NCI-H146 (cell line): ENCODE measurements at places on chromosomes 13 and 19.

DNA sequence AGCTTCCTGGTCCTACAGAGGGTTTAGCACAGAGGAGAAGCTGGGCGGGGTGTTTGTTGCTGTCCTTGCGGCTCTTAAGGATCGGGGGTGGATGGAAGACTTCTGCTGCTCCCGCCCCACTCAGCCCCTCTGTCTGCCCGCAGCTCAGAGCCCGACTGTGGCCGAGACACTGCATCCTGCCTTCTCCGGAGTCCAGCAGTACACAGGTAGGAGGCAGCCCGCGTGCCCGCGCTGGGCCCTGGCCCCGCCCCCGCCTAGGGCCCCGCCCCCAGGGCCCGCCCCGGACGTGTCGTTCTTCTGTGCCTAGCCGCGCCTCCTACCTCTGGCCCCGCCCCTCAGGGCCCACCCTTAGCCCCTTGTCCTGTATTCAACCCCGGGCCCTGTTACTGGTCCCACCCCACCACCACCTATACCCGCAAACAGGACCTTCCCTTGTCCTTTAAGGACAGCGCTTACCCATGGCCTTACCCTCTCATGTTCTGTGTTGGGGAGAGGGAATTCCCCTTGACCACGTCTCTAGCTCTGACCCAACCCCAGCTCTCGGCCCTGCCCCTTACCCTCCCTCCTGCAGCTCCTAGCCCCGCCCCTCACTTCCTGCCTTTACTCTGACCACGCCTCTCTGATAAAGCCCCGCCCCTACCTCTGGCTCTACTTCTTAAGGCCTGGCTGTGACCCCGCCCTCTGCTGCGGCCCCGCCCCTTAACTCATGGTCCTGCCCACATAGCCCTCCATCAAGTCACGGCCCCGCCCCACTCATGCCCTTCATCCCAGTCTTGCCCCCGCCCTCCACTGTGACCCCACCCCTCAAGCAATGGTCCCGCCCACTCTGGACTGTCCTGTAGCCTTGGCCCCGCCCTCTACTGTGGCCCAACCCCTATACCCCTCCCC, 60.5 kb downstream of the CELF5 start:
- peak; percentile 35 for DNase-seq

DNA sequence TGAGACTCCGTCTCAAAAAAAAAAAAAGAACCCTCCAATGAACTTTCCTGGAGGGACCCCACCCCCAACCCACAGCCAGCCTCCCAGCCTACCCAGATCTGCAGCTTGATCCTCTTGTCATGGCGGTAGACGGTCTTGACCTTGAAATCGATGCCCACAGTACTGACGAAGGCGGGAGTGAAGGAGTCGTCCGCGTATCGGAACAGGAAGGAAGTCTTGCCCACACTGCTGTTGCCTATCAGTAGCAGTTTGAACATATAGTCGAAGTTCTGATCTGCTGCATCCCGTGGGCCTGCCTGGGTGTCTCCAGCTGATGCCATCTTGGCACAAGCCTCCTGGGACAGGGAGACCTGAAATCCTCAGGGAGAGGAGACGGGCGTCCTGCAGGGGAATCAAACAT, 2.4 kb downstream of the RAB3D start:
- no peak for DNase-seq

DNA sequence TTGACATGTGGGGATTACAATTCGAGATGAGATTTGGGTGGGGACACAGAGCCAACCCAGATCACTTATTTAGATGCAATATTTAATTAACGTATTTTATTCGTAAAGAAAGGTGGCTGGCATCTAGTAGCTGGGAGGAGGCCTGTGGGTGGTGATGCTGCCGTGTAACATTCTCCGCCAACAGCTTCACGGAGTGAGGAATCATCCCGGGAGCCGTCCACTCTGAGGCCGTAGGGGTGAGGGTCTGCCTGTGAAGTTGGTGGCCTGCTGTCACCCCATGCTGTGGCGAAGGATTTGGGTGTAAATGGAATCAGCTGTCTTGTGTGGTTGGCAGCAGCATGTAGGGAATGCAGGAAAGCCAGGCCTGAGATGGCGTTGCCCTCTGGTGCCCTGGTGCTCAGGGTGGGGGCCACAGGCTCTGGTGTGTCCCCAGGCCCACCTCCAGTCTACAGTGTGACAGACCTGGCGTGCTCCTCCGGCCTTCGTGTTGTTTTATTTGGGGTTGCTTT, 3.3 kb upstream of the TEX29 start:
- DNase-seq, result no peak

- peak; percentile 29 for DNase-seq
These were observed 48.3 kb downstream of the MAP4K1 start for GRCh38 chr19:38569368-38569983.

DNA sequence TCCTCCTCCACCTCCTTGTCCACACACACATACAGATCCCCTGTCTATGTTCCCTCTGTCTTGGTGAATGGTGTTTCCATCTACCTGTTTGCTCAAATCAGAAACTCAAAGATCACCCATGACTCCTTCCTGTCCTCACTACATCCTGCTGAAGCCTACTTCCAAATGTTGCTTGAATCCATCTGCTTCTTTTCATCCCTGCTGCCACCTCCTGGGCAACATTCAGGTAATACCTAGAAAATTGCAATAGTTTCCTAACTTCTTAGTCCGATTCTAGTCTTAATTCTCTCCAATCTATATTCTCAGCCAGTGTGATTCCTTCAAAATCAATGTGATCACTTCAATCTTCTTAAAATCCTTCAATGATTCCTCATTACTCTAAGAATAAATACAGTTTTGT, 155.5 kb upstream of the STARD13 start:
- DNase-seq, result peak; percentile 27

- DNase-seq, result no peak
These were observed 674 bp downstream of the TRPC4 start for GRCh38 chr13:37868691-37869505.

DNA sequence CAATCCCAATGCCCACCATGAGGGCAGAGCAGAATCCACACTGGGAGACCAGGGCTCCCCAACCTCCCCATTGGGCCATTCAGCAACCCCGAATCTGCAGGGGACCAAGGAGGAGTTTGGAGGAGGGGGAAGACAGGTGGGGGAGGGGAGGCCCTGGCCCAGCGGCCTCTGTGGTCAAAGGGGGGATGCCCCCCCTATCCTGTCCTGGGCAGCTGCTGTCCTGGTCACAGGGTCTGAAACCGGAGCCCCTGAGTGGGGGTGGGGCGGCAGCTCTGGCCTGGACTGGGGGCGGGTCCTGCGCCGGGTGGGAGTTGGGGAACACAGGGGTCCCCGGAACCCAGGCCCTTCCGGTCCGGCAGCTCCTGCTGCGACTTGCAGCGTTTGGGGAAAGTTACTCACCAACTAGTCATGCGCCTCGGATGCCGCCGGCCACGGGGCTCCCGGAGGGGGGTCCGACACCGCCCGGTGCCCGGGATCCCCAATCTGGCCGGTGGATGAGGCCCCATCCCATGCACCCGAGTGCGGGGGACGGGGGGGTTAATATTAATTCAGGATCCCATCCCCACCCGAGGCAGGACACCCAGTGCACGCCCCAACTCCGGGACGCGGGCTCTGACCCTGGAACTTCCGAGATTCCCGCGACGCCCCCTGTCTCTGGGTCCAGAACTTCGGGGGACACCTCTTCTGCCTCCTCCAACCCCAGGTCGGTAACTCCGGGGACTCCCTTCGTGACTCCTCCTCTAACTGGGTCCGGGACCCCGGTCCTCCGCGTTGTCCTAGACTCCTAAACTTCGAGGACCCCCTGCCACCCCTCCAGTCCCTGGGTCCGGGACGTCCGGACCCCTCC, 872 bp downstream of the HOMER3 start:
- no peak for DNase-seq

GRCh38 chr13:99231721-99232120, 26.5 kb downstream of the GPR18 start:
- no peak for DNase-seq

DNA sequence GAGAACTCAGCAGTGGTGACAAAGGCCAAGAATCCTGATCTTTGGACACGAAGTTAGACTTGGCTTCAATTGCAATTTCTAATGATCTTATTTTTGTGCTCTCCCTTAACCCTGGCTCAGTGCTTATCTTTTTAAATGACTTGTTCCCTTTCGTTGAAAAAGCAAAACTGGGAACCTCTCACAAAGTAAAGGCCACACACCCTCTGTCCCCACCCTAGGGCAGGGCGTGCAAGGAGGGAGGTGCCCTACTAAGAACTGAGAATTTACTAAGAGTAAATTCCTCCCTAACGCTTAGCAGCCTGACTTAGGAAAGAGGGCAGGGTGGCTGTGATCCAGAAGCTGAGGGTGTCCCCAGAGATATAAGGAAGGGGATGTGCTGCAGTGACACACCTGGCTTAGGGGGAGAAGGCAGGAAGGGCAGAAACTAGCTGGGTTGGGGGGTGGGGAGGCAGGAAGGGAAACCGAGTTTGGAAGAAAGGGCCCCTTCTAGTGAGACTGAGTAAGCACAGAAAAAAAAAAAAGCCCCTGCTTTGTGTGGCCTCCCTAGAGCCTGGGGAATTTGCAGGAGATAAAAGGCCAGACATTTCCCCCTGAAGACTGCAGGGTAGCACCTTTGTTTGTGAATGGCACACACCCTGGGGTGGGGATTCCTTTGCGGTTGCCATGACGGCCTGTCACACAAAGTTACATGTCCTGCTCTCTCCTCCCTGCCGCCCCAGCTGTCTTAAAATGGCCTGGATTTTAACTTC, 435.1 kb downstream of the EFNB2 start:
- no peak for DNase-seq

DNA sequence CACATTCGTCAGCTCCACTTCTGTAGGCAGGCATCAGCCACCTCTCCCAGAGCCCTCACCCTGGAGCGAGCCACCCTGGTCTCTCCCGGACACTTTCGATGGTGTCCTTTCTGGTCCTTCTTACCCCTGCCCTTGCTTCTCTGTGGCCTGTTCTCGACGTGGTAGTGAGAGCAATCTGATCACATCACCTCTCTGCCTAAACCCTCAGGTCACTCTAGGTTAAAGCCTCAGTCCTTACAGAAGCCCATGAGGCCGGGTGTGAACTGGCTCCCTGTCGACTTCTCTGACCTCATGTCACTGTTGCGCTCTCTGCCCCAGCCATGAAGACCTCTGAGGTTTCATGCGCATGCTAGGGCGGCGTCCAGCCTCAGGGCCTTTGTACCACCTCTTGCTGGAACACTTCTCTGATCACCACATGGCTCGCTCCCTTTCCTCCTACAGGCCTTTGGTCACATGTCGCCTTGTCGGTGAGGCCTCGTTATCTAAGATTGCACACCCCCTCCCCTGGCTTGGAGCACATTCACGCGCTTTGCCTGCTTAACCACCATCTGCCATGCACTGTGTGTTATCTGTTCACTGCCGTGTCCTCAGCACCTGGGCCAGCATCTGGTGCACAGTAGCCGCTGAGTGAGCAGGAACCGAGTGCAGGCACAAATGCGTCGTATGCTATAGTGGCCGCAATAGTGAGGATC, 101.5 kb downstream of the DPF1 start:
- DNase-seq, result no peak

DNA sequence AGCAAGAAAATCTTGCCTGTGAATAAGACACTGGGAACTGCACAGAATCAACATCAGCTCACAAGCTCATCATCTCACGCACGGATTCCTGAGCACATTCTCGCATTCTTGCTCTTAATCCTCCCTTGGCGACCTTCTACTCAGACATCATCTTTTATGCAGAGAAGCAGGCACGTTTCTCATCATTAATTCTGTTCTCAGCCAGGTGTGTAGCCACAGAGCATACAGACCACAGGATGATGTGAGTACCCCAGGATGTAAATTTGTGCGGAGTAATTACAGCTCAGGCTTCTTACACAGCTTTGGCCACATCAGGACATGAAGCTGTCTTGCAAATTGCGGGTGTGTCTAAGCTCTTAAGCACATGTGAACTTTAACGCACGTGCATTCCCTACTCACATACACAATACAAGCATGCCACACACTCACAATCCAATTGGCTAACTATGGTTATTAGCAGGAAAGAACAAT, 36.5 kb upstream of the SACS start:
- no peak for DNase-seq

DNA sequence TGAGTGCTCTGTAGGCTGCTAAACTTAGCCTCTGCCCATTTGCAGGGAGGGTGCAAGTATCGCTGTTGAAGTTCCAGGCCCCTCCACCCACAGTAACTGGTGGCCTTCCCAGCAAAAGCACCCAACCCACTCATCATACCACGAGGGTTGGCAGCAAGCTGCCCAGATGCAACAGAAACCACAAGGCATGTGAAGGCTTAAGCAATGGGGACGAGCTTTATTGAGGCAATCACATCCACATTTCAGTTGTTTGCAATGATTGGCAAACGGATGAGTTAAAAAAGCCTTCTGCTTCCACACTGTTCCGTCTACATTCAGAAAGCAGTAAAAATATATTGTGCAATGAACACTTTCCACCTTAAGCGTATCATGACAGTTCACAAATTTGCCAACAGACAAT, 10.3 kb downstream of the GJB6 start:
- no peak for DNase-seq

- DNase-seq, result no peak
These were observed 17.5 kb downstream of the TMED1 start for GRCh38 chr19:10818301-10819123.

DNA sequence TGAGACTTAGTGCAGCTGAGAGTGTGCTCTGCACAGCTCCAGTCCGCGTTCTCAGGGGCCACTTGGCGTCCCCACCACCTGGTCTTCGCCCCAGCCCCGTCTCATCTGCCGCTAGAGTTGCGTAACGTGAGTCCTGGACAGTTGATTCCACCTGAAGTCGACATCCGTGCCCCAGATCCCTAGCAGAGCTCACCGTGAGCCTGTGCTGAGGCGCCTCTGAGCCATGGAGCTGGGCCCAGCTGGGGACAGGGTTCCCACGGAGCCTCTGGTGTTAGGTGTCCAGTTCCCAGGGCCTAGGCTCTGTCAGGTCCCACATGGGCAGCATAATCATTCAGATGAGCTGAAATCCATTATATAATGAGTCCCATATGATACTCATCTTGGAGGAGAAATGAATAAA, 147.1 kb upstream of the SOX1 start:
- no peak for DNase-seq

- peak; percentile 59 for DNase-seq
These were observed 673 bp downstream of the SPATA13 start for GRCh38 chr13:24161010-24161775.

DNA sequence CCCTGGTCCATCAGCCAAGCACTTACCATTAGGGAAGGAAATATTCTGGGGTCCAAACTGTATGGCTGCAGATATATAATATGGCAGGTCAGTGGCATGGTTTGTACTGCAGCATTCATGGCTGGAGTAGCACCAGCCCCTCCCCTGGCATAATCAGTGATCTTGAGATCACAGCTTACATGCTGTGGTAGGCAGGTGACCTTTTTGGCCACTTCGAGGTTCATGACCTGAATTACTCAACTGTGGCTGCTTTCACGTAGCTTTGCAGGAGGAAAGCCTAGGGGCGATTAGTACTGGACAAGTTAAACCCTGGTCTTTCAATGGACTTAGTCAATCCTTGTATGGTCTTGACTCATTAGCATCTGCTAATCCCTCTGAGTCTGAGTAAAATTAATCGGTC, 169.8 kb downstream of the SPRY2 start:
- DNase-seq, result no peak

- DNase-seq, result no peak
These were observed 21.6 kb downstream of the RAB20 start for GRCh38 chr13:110539894-110540293.
